ENCODE measurements at places on chromosomes 3 and 15.
A peak's percentile ranks its signal among the peaks of the same experiment; 100 is the strongest.

- peak; percentile 1 for DNase-seq
Measured at GRCh38 chr3:161508852-161509477, 12.4 kb downstream of the OTOL1 start.

GRCh38 chr15:88833731-88834100 is 30.5 kb downstream of the ACAN start:
- DNase-seq, result no peak

- DNase-seq, result no peak
Measured at GRCh38 chr3:115800489-115801075, 177.3 kb downstream of the GAP43 start.

DNA sequence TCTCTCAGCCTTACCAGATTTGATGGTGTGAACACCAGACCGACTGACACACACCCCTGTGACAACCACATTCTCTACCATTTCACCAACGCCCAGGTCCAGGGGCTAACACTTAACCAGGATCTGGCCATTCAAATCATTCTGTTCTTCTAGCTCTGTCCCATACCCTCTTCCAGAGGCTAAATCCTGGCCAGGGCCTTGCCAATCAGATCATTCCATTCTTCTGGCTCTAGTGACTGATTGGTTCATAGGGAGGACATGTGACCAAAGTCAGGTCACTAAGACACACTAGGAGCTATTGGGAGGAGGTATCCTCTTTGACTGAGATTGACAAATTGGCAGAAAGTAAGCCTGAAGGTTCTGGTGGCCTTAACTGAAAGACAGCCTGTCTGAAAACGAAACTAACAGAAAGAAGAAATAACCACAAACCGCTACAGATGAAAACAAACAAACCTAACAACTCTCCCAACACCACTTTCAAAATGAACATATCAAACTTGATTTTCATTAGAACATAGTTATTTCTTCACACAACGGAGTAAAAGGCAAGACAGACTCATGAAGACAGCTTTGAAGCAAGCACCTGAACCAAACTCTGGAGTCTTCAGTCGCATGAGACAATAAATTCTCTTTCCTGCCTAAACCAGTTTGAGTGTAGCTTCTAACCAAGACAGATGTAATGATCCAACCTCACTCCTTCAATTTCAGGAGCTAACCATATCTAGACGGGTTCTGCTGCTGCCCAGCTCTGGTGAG is 68.5 kb downstream of the TRANK1 start:
- peak; percentile 89 for DNase-seq

DNA sequence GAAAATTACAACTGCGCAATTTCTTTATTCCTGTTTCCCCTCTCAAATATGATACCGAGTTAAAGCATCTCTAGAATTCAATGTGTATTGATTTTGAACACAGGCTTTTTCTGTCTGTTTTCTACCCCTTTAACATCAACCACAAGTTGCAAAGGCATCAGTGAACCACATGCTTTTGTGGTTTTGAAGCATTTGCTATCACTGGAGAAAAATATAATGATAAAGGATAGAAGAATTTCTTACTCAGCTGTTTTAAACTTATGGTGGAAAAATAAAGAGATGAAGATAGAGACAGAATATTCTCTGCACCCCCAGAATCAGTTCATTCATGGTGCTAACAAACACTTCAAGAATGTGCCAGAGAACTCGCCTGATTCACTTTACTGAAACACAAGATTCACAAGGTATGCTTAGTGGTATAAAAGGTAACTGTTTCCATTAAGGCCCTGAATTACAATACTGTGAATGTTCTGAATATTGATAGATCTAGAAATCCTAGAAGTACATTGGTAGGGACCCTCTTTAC is 9.5 kb upstream of the DPPA4 start:
- no peak for DNase-seq

GRCh38 chr3:18355832-18356231 is 69.3 kb downstream of the SATB1 start:
- no peak for DNase-seq

- no peak for DNase-seq
Measured at GRCh38 chr3:52200981-52201679, 3.2 kb downstream of the ALAS1 start.

GRCh38 chr3:168981396-168981795 is 682.1 kb downstream of the MECOM start:
- DNase-seq, result no peak

DNA sequence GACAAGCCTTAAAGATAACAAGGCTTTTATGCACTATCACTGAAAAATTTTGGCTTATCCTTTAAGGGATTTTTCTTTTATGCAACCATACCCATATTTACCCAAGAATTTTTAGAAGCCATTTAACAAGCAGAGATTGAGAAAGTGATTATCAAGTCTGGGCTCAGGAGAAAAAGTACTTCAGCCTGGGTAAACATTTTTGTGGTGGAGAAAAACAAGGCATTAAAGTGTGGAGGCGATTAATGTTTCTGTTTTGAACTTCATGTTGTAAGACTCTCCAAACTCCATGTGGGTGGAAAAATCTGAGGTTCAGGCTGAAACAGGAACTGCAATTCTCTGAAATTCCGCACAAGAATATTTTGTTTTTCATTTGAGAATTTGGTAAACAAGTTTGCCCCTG is 260.4 kb upstream of the KCNMB2 start:
- DNase-seq, result no peak

DNA sequence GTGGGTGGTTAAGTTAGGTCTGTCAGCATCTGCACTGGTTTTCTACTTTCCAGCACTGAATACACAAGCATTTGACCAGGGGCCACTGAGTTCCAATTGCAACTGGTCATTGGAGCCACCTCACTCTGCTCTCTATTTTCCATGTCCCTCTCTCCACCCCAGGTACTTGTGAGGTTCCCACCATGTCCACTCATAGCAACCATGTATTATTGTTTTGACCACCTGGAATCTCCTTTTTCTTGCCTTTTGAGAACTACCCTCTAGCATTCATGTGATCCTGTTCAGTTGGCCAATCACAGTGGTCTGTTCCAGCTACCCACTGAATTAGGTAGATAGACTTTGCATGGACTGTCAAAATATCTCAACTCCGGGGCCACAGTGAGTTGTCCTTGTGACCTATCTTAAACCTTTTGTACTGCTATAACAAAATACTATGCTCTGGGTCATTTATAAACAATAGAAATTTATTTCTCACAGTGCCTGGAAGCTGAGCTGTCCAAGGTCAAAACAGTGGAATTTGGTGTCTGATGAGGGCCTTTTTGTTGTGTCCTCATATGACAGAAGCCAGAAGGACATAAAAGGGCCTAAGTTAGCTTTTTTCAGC is 20.2 kb upstream of the TM4SF18 start:
- no peak for DNase-seq

DNA sequence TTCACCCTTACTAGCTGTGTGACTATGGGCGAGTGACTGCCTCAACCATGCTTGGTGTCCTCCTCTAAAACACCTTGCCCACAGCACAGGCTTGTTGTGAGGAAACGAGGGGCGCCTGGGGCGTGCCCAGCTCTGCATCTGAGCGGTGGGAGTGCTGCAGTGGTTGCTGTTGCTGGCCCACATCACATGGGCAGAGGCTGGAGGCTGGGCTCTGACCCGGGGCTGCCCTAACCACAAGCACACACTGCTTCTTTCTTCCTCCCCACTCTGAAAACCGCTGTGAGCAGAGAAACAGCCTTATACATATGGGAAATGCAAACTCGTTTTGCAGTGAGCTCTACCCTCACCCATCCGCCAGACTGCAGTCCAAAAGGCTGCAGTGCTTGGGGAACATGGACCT is 74.8 kb upstream of the RPL32 start:
- DNase-seq, result peak; percentile 39

- DNase-seq, result no peak
Measured at GRCh38 chr3:14565868-14566588, 25.9 kb upstream of the GRIP2 start.

- DNase-seq, result no peak
Measured at GRCh38 chr3:59392116-59392515, 342.3 kb upstream of the CFAP20DC start.

DNA sequence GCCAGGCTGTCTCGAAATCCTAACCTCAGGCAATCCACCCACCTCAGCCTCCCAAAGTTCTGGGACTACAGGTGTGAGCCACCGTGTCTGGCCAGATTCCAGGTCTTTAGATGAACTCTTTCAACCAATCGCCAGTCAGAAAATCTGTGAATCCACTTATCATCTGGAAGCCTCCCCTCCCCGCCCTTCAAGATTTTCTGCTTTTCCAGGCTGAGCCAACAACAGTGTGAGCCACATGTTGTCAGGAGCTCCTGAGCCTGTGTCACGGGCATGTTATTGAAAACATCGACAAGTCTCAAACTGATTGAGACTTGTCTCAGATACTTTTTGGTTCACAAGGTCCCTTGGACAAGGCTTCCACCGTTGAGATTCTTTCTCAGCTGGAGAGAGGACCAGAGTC is 52.0 kb upstream of the TRPM1 start:
- DNase-seq, result no peak

DNA sequence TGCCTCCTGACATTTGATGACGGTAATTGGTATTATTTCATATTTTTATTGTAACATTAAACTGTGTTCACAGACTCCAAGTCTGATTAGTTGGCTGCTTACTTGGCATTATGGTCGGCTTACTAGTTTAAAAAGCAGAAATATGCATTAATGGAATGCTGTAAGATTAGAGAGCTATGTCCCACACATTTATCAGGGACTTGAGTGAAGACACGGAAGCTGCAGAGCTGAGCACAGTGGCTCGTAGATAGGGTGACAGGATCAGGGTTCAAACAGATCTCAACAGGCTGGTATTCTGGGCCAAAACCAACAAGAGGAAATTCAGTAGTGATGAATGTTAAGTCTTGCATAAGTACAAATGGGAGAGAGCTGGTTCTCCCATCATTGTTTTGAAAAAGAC is 113.8 kb downstream of the ADAMTSL3 start:
- DNase-seq, result no peak

DNA sequence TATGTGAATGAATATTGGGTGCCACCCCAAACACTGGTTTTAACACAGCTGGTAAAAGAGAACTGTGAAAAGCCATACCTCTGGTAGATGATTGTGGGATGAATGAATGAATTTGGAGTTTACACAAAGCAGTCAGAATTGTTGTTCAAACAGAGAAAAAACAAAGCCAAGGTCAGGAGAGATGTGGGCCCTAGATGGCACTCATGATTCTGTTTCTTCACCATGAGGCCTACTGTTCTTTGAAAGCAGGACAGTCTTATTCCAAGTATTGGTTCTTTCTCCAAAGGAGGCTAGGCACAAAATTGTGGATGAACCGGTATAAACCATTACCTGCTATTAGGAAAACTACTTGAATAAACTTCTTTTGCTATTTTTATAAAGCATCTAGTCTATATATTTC is 97.6 kb downstream of the SAMMSON start:
- DNase-seq, result no peak

Measured in activated CD4-positive, alpha-beta T cell treated with anti-CD3 and anti-CD28 coated beads, Interleukin-2, Interleukin-6, amounts not matched to agents 100 ng/mL and 50 ng/mL, durations not matched to agents 16 hours and 8 hours (primary cell).